ENCODE measurements at places on chromosomes 6 and 20.

- DNase-seq, result no peak
Observed at GRCh38 chr20:57747861-57748481, 38.2 kb upstream of the PMEPA1 start.

- DNase-seq, result no peak
Observed at GRCh38 chr6:159826968-159827647, 27.0 kb downstream of the PNLDC1 start.

- DNase-seq, result no peak
Observed at GRCh38 chr6:35605600-35605999, 83.1 kb downstream of the FKBP5 start.

- no peak for DNase-seq
Observed at GRCh38 chr20:63738687-63739129, 868 bp upstream of the SLC2A4RG start.

- no peak for DNase-seq
Observed at GRCh38 chr6:111269401-111269970, 182.2 kb downstream of the SLC16A10 start.

DNA sequence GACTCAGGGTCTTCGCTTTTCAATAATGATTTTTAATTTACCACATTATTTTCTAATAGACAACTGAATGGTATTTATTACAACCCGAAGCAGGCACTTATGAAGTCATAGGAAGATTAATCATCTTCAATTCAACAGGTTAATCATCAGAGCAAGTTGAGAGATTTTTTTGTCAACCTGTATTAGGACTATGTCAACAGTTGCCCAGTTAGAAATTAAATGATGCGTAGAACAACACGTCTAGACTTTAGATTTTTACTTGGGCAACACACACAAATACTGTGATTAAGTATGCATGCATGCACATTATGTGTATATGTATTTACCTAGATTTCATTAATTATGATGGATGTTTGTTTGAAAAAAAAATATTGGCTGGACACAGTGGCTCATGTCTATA is 4.3 kb downstream of the ILRUN start:
- no peak for DNase-seq

- DNase-seq, result no peak
Observed at GRCh38 chr6:21538186-21538798, 55.3 kb upstream of the SOX4 start.

- DNase-seq, result no peak
Observed at GRCh38 chr6:9463311-9463710, 951.6 kb downstream of the TFAP2A start.

DNA sequence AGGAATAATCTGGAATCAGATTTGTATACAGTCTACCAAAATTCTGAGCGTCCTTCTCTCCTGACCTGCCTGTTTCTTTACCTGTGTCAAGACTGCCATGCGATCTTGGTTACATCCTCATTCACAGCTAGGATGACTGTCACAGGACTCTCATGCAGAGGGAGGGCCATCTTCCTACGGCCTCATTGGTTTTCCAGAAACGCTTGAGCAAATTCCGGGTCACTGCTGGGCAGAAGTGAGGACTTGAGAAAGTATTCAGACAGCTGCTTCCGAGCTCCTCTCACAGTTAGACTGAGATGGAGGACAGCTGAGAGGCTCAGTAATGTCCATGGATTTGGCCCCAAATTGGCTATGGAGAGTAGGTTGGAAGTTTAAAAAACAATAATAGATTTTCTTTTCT is 94.2 kb downstream of the TFAP2C start:
- DNase-seq, result no peak

- DNase-seq, result no peak
Observed at GRCh38 chr6:89840538-89840937, 10.9 kb downstream of the CASP8AP2 start.

GRCh38 chr20:50005471-50005981 is 22.7 kb downstream of the SNAI1 start:
- no peak for DNase-seq

DNA sequence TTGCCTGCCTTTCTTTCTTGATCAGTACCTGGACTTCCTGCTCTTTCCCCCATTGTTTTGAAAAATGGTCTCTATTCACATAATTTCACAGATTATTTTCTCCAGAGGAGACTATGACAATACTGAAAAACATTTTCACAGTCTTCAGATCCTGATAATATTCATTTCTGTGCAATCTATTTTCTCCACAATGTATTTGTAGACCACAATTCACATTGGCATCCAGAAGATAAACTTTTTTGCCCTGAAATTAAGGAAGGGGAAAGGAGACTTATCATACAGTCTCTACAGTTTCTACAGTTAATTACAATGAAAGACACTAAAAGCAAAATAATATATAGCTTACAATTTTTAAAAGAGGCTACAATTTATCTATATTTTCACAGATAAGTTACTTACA is 18.4 kb downstream of the LCA5 start:
- no peak for DNase-seq

DNA sequence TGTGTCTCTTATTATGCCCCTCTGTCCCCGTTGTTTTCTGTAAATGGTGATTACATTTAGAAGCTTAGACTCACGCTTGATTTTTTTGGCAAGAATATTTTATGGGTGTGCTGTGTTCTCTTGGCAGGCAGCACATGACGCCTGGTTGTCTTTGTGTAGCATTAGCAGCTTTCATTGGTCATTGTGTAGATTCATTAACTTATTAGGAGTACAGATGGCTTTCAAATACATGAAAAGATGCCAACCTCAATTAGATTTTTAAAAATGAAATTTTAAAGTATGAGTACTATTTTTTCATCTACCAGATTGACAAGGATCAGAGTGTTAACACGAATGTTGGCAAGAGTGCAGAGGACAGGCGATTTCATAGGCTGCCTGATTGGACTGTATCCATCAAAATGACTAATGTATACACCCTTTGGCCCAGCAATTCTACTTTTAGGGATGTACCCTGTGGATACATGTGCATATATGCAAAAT is 15.2 kb downstream of the COX4I2 start:
- no peak for DNase-seq

DNA sequence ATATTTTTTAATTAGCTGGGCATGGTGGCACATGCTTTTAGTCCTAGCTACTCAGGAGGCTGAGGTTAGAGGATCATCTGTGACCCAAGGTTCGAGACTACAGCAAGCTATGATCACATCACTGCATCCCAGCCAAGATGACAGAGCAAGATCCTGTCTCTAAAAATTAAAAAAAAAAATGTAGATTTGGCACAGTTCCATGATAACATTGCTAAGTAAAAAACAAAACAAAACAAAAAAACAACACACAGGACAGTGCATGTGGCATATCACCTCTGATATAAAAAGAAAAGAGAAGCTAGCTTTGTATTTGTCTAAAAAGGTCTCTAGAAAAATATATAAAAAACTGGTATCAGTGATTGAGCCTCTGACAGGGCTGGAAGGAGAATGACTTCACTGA is 24.6 kb downstream of the RNF24 start:
- no peak for DNase-seq

GRCh38 chr6:52409499-52409898 is 10.6 kb upstream of the EFHC1 start:
- no peak for DNase-seq

- DNase-seq, result no peak
Observed at GRCh38 chr6:53679446-53679933, 13.9 kb upstream of the KLHL31 start.

GRCh38 chr6:52620055-52620905 is 43.4 kb upstream of the TRAM2 start:
- no peak for DNase-seq

- no peak for DNase-seq
Observed at GRCh38 chr6:25450469-25451198, 171.5 kb downstream of the CARMIL1 start.

- no peak for DNase-seq
Observed at GRCh38 chr6:43437700-43438099, 10.4 kb downstream of the ABCC10 start.

DNA sequence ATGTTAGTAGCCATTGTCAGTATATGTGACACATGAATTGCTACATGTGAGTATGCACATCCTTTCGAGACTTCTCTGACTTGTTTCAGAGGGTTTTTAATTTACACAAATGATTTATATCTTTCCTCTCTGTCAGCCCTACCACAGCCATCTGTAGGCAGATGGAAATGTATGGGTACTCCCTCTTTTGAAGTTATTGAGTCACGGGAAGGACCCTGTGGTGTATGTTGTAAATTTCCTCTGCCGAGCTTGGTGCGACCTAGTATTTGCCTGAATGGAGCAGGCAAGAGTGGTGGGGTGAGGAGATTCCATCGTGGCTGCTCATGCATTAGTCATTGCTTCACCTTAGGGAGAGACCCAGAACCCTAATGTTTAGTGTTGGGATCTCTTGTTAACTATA is 171.9 kb downstream of the JARID2 start:
- peak; percentile 54 for DNase-seq

Measured in stimulated activated CD4-positive, alpha-beta T cell treated with anti-CD3 and anti-CD28 coated beads, Interleukin-4, amount 100 ng/mL, for 4 hours (primary cell).